Hematopoietic multipotent progenitor cell treated with erythropoietin and hydrocortisone succinate and interleukin-3 and kit ligand, for 4 days (in vitro differentiated cells): ENCODE measurements at places on chromosomes 2 and 18.
A peak's percentile ranks its signal among the peaks of the same experiment; 100 is the strongest.

GRCh38 chr2:158963071-158963470, 5.4 kb upstream of the TANC1 start:
- no peak for DNase-seq

DNA sequence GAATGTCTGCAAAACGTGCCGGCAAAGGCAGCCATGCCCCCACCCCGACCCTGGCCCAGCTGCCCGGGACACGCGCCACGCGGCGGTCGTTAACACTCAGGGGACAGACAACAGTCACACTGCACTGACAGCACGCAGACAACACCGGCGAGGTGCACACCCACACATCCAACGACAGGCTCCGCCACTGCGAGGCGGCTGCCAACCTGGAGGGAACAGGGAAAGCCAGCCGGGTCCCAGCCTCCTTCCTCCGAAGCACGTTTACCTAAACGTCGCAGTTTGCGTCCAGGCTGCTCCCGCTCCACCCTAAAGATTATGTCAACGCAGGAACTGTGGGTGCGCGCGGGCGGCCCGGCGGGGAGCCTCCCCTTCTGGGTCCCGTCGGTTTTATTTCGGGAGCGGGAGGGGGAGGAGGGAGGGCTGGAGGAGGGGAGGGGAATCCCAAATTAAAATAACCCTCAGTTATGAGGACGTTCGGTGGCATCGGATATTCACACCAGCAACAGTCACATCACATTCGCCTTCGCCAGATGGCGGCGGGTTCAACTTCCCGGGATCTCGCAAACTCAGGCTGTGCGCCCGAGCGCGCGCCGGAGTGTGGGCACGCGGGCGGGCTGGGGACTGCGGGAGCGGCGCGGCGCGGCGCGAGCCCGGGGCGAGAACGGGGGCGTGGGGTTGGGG, 644 bp downstream of the PTGR3 start:
- DNase-seq, result peak; percentile 69

DNA sequence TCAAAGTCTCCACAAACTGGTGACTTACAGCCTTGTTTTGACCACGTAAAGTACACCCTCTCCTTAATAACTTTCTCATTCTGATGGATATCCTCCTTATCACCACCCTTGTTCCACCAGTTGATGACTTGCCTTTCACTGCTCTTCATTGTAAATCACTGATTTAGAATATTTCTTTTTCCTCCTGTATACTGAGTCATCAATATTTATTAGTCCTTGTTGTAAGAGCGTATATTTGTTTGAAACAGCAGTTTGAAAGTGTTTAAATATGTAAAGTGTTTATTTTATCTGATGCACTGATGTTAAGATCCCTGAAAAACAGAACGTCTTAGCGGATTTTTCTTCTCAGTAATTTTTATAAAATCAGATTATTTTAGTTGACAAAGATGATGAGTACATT, 34.2 kb upstream of the DYSF start:
- peak; percentile 12 for DNase-seq

- DNase-seq, result peak; percentile 89
Observed at GRCh38 chr2:105294844-105295481, 34.6 kb downstream of the TGFBRAP1 start.

GRCh38 chr2:19933351-19933981, 31.7 kb upstream of the TTC32 start:
- no peak for DNase-seq

- peak; percentile 86 for DNase-seq
Observed at GRCh38 chr18:79395761-79396404, at the start of gene NFATC1. Gene NFATC1 (plus strand): TSS chr18:79395930. CDS start chr18:79396225, 295 bp downstream.

- DNase-seq, result no peak
Observed at GRCh38 chr2:168811696-168812095, 9.3 kb downstream of the NOSTRIN start.

DNA sequence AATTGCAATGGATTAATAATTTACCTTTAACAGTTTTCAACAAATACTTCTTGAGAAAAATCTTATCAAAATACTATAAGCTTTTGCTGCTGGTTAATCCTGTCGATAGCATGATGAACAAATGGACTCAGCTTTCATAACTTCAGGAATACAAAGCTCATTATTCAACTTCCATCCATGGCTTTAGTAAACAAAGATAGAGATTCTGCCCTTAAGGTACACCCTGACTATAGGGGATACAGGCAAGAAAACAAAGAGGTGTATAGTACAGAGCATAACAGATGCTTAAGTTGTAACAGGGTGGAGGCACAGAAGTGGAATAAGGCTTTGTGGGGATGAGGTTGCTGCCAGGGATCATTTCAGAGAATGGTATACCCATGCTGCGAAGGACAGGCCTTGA, 272.5 kb upstream of the STON1 start:
- no peak for DNase-seq

DNA sequence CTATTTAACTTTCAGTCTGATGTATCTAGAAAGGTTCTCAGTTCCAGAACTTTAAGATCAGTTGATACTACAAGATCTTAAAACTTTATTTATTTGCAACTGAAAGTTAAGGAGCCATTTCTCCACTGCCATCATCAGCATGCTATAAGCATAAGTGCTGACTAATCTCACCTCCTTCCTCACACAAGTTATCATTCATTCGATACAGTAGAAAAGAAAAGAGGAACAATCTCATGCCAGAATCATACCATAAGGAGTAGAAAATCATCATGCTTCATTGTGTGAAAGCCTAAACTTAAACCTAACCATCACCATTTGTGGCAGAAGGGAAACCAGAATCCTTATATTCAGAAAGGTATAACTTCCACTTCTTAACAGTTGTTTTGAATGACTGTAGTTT, 176.6 kb upstream of the NRXN1 start:
- peak; percentile 20 for DNase-seq

- DNase-seq, result peak; percentile 40
Observed at GRCh38 chr2:134402410-134402809, 148.5 kb downstream of the MGAT5 start.

GRCh38 chr2:191894681-191895147, 47.8 kb upstream of the CAVIN2 start:
- DNase-seq, result no peak

GRCh38 chr2:220550995-220551700, 923.7 kb downstream of the SLC4A3 start:
- DNase-seq, result no peak

DNA sequence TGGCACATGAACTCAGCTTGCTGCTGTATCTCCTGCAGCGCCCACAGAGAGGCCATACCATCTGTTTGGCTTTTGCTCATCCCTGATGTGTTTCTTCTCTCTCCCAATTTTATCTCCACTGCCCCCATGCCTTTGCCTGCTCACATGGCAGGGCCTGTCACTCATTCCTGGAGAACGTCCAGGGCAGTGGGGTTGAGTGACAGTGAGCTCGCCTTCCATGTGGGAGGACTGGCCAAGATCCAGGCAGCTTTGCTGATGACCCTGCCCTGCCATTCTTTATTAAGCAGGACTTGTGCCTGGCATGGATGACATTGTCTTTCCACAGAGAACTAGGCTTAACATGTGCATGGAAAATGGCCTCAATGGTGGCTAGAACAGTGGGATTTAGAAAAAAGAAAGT, 230.5 kb upstream of the THSD7B start:
- no peak for DNase-seq

- no peak for DNase-seq
Observed at GRCh38 chr2:236366049-236366387, 101.8 kb upstream of the ASB18 start.

- DNase-seq, result no peak
Observed at GRCh38 chr2:46434851-46435273, 44.5 kb upstream of the TMEM247 start.

- no peak for DNase-seq
Observed at GRCh38 chr18:44342162-44342561, 338.5 kb upstream of the SETBP1 start.

DNA sequence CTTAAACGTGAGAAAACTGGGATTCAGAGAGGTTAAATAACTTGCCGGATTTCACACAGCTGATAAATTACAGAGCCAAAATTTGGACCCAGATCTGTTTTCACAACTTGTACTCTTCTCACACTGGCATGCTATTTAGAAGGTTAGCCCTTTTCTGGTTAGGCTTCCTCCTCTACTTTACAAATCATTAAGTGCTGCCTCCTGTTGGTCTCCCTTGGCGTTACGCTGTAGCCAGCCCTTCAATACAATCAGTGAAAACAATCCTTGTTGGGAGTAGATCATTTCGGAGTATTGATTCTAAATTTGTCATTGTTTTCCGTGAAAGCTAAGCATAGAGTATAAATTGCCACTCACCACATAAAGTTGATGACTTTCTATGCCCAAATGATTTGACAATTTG, 153.5 kb downstream of the ARHGAP15 start:
- peak; percentile 25 for DNase-seq

DNA sequence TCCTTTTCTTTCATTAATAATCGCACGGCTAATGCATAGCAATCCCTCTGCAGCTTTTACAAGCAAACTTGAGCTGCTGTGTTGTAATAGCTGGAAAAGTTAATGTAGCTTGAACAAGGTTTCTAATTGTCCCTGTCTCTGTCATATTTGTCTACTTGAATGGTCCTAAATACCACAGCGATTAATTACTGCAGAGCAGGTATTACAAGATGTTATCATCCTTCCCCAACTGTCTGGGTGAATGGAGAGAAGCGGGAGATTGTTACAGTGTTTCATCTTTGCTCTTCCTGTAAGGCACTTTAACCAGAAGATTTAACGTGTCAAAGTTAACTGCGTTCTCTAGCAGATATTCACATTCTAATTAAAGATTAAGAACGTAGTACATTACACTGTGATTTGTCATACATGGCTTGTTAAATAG, 422.2 kb upstream of the POU3F3 start:
- DNase-seq, result no peak

DNA sequence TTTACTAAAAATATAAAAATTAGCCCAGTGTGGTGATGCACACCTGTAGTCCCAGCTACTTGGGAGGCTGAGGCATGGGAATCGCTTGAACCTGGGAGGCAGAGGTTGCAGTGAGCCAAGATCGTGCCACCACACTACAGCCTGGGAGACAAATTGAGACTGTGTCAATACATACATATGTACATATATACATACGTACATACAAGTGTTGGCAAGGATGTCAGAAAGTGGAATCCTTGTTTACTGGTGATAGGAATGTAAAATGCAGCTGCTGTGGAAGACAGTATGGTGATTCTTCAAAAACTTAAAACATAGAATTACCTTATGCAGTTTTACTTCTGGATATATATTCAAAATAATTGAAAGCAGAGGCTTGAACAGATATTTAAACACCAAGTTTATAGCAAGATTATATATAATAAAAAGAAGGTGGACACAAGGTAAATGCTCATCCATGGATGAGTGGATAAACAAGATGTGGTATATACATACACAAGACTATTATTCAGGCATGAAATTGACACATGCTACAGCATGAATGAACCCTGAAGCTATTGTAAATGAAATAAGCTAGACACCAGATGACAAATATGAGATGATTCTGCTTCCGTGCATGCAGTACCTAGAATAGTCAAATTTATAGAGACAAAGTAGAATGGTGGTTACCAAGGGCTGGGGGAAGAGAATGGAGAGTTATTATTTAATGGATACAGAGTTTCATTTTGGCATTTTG, 43.2 kb downstream of the CCDC138 start:
- no peak for DNase-seq

DNA sequence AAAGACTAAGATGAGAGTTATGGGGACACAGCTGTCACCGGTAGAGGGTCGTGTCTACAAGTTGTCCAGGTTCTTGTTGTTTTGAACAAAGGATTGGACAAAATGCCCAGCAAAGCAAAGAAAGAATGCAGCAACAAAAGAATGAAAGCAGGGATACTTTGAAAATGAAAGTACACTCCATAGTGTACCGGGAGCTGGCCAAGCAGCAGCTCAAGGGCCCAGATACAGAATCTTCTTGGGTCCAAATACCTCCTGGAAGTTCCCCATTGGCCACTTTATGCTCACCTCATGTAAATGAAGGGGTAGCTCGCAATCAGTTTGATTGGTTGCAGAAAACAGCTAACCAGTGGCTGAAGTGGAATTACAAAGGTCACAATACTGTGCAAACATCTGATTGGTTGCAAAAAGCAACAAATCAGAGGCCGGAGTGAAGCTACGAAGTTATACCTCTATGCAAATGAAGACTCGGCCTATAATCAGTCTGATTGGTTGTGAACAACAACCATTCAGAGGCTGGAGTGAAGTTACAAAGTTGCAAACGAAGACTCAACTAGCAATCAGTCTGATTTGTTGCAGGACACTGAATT, 474.9 kb upstream of the TMEFF2 start:
- DNase-seq, result no peak

DNA sequence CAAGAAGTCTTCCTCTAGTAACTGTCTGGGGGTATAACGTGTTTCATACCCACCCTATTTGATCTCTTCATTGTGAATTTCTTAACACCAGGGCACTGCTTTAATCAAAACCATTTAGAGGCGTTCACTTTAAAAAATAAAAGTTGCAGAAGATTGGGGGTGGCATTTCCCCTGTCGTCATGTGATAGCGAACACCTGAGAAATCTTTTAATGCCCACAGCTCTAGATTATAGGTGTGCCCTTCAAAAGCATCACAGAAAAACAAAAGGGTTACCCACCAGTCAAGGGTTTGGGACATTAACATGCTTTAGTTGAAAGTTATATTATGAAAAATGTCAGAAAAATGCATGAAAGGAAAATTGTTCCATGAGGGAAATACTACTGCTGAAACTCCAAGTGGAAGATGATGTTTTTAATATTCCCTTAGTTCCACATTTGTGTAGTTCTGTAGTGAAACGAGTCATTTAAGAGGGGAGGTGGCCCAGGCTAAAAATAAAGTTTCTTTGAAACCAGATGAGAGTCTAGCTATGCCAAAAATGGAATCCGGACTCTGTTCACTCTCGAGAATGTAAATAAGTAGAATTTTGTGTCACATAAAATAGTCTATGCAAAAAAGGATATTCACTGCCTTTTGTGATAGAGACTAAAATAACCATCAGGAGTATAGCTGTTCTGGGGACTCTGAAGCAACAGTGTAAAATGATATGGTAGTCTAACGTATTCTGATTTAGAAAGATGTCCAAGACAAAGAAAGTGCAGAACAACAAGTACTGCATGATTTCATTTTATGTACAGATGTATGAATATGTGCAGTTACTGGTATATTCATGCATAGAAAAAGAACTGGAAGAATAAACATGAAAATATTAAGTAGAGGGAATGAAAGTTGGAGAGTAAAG, 95.3 kb downstream of the TMEM247 start:
- DNase-seq, result no peak
